ENCODE measurements at places on chromosomes 13 and 19. TPM values are rescaled to one million over a fixed set of nuclear protein-coding genes. Genes with fewer than 3 reads are reported as not detected.

The KIR3DL1 gene
- total RNA-seq, result 0.94 TPM

The PPM1N gene
- total RNA-seq, result 9.5 TPM

The TNNT1 gene
- total RNA-seq, result 1.5 TPM

The FAM216B gene
- not detected for total RNA-seq

The BRCA2 gene
- 5.9 TPM for total RNA-seq

The ZNF493 gene
- 39.8 TPM for total RNA-seq

The SELENOV gene
- total RNA-seq, result not detected

The CLEC17A gene
- 33.0 TPM for total RNA-seq

The FBN3 gene
- total RNA-seq, result not detected

The MYBPC2 gene
- 0.40 TPM for total RNA-seq

The ZNF790 gene
- total RNA-seq, result 4.0 TPM

The FUT3 gene
- total RNA-seq, result not detected

The MATK gene
- 11.2 TPM for total RNA-seq

The LYL1 gene
- total RNA-seq, result 47.1 TPM

The ONECUT3 gene
- not detected for total RNA-seq

The CPT1C gene
- total RNA-seq, result 9.7 TPM

The PRSS57 gene
- total RNA-seq, result 0.47 TPM

The LRRC63 gene
- total RNA-seq, result 0.61 TPM

The RASGRP4 gene
- total RNA-seq, result 21.0 TPM

The LHB gene
- 0.79 TPM for total RNA-seq

The MBD3L2 gene
- not detected for total RNA-seq

The OR7A5 gene
- total RNA-seq, result not detected

The KLK3 gene
- total RNA-seq, result not detected

The CEACAM4 gene
- total RNA-seq, result 22.3 TPM
